ENCODE measurements at places on chromosomes 11 and 22.

- no peak for DNase-seq
These were observed 70.4 kb downstream of the MYO7A start for GRCh38 chr11:77198440-77198849.

DNA sequence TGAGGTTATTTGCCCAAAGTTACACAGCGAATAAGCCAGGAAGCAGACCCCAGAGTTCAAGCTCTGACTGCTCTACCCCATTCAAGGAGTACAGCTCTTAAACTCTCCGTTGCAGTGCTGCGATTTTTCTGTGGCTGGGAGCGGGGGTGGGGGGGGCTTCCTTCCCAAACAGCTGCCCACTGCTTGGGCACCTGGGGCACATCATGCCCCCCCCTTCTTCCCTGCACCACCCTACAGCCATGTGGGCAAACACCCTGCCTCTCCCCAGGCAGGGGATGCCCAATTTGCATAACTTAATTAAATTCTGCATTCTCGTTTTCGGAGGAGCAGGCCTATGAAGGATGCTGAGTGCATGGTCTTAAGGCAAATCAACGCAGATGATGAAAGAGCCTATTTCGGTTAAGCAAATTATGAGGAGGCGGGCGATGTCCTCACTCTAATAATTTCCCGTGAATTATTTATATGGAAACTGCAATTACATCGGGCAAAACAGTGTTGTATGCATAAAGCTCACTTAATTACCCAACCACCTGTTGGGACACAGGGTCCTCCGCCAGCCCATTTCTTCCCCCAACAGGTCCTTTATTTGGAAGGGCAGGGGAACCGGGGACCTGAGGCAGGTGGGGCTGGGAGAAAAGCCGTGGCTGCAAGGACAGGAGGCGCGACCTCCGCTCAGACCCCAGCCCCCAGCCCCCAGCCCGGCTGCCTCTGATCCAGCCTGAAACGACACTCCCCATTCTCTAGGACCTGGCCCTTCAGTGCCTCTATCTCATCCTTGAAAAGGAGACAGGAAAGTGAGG is 610.5 kb downstream of the BUD13 start:
- DNase-seq: no peak

DNA sequence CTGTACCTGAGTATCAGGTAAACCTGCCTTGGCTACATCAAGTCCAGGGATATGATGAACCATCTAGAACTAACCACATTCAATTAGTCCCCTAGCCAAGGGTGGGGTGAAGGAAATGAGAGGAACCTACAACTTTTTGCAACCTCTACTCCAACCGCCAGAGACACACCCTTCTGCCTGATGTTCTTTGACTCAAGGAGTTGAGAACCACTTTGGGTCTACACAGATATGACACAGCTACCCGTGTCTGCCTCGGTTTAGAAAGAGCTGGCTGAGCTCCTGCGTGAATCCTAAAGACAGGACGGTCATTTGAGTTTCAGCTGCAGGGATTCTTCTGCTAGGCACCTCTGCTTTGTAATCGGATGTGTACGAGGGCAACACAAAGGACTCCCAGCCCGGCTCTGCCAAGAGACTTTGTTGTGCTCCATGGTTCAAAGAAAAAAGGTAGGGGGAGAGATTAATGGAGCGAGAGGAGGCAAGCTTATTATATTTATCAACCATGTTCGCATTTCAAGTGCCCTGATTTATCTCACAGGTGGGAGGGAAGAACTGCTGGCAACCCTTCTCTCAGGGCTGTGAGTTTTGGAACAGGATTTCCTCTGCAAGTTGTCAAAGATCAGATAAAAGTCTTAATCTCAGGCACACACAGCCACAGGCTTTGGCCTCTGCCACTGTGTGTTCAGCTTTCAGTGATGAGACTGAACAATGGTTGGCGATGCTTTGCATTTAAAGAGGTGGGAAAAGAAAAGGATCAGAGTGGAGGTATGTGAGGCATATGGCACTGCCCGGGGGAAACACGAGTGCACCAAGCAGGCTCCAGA is 35.1 kb downstream of the FLI1 start:
- DNase-seq: no peak

DNA sequence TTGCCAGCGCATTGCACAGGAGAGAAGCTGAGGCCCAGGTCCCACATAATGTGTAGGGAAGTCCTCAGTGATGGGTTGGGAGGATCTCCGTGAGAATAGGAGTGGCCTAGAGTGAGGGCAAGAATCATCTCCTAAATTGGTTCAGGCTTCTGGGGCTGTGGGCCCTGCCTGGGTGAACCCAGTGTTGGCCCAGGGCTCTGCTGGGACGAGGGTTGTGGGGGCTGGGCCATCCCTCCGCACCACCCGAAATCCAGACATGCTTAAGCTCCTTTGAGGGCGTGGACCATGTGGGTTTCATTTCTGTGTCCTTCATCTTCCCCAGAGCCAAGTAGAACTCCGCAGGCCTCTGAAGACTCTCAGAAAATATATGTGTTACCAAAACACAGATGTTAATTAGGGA is 3.7 kb downstream of the MICALL1 start:
- no peak for DNase-seq

DNA sequence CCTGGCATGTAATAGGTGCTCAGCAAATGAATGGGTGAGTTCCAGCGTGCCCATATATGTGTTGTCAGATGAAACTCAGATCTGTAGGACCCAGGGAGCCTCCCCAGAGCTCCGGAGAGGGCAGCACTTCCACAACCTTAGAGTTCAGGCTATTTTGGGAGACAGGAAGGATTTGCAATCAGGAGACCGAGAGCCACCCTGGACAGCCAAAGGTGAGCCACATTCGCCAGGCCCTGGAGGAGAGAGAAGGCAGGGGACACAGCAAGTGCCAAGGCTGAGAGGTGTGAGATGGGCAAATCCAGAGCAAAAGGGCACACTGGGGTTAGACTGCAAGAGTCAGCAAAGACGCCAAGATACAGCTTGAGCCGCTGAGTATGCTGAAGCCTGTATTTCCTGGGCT is 66.4 kb downstream of the CD82 start:
- DNase-seq: no peak

DNA sequence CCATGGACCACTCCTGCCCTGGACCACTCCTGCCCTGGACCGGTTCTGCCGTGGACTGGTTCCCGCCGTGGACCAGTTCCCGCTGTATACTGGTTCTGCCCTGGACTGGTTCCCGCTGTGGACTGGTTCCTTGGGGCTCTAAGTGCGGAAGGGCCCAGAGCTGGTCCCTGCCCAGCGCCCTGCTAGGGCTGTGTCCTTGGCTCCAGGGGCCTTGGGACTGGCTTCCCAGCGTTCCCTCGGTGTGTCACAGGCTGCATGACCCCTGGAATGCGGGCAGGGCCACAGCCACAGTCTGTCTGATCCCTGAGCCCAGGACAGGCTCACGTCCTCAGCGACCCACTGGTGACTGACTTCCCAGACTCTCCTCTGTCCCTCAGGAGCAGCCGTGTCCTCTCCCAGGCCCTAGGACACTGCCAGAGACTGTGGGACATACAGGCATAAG is 412.2 kb downstream of the TBC1D22A start:
- DNase-seq: no peak

- no peak for DNase-seq
These were observed 228.2 kb upstream of the ZC3H12C start for GRCh38 chr11:109864834-109865547.

DNA sequence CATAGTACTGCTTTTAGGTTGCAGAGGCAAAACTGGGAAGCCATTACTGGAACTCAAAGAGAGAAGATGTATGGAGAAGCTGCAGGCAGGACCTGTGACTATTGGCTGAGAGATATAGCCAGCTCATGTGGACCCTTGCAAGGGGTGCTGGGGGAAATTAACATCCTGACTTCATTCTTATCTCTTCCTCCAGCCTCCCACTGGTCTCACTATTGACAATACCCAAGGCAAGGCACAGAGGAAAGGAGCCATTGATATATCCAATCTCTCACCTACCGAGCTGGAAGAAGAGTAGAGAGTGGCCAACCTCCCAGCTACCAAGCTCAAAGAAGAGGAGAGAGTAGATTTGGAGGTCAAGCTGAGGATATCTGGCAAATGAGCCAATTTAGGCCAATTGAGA is 36.8 kb upstream of the ZBED5 start:
- DNase-seq: no peak

DNA sequence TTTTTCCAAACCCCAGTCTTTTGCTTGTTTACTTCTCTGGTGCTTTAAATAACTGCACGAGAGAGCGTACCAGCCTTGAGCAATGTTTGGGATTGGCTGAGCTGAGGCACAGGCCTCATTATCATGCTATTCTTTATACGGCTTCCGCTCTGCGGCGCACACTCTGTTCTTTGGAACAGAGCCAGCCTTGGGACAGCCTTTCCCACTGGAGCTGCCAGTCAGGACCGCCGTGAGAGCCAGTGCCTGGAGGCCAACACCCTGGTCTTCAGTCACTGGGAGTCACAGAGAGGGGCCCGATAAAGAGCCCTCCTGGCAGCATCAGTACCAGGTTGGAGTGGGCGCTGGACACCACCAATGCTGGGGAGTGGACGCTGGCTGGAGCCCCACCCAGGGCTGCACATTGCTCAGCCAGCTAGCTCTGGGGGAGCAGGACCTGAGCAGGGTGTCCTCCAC is 125.6 kb downstream of the BCR start:
- no peak for DNase-seq

- no peak for DNase-seq
These were observed 17.8 kb downstream of the SGSM3 start for GRCh38 chr22:40388231-40388630.

- DNase-seq: no peak
These were observed 37.6 kb upstream of the DBX1 start for GRCh38 chr11:20197881-20198280.

GRCh38 chr11:10486161-10486840 is 31.2 kb downstream of the AMPD3 start:
- no peak for DNase-seq

DNA sequence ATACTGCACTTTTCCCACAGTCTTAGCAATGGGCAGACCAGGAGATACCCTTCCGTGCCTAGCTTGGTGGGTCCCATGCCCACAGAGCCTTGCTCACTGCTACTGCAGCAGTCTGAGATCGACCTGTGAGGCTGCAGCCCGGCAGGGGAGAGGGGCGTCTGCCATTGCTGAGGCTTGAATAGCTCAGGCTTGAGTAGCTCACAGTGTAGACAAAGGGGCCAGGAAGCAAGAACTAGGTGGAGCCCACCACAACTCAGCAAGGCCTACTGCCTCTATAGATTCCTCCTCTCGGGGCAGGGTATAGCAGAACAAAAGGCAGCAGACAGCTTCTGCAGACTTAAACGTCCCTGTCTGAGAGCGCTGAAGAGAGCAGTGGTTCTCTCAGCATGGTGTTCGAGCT is 118.1 kb downstream of the BARX2 start:
- no peak for DNase-seq

GRCh38 chr11:117878939-117879475 is 2.5 kb upstream of the FXYD6 start:
- DNase-seq: no peak

DNA sequence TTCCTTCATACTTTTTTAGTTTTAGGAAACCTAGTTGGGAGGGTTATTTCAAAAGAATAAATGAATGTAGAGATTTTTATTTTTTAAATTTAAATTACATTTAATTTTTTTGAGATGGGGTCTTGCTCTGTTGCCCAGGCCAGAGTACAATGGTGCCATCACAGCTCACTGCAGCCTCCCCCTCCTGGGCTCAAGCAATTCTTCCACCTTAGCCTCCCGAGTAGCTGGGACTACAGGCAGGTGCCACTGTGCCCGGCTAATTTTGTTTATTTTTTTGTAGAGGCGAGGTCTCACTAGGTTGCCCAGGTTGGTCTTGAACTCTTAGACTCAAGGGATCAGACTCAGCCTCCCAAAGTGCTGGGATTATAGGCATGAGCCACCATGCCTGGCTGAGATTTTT is 32.6 kb downstream of the ZNRF3 start:
- DNase-seq: no peak

DNA sequence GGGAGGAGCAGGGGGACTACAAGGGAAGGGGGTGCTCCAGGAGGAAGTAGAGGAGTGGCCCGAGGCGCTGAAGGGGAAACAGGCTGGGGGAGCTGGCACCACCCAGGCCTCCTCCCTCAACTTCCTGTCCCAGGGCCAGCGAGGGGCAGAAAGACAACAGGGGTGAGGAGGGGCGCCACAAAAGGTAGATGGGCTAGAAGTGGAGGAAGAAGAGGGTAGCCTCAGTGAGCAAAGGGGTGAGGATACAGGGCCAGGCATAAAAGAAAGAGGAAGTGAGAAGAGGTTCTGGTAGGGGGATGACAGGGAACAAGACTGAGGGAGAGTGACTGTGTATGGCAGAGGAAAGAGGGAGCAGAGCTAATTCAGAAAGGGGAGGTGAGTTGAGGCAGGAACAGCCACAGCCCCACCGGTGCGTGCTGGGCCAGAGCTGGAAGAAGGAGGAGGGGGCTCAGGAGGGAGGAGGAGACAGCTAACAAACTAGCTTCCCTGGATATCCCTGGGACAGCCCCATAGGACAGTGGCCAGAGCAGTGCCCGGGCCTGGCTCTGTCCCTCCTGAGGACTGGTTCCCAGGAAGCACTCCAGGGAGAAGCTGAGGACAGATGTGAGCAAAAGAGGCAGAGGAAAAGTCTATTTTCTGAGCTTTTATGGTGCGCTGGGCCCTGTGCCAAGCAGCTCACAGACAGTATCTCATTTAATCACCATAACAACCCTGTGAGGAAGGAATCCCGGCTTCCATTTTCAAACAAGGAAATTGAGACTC is 8.5 kb downstream of the DCHS1 start:
- no peak for DNase-seq

DNA sequence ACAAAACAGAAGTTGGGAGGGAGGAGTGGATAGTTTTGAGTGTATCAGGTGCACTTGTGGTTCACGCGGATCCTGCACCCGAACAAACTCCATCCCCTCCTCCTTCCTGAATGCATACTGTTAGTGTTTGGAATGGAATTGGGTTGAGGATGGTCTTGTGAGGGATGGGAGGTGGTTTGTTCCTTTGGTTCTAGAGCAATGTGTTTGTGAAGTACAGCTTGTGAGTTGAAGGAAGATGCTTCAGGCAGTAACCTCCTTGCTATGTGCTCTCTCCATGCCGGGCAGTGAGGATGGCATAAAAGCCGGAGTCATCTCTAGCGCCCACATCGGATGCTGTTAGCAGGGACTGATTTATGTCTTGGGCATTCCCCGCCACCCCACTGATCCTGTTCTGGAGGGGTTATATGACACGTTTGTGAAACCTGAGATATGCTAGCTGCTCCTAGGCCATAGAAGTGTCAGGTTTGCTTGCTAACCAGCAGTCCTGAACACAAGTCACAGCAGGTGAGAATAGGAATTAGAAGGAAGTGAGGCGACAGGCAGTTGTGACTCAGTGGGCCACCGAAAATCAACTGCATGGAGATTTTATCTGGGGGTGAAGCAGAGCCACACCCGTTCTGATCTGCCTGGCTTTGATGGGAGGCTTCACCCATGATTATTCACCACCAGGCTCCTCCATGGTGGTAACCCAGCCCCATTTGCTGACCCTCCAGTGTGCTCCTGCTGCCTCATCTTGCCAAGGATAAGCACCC is 2.2 kb downstream of the BCR start:
- DNase-seq: no peak

DNA sequence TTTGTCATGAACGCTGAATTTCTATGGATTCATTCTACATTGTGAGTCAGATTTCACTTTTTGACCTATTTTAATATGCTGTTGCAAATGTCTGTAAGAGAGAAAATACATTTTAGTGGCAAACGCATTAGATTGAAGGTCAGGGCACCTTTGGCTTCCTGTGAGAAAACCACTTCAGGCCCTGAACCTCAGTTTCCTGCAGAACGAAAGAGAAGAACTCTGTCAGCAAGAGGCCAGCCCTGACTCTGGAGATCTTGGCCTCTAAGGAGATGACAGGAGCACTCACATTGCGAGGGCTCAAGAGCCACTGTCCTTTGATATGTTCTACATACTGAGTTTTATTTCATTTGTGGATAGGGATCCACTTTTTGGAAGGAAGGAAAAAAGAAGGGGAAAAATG is 83.6 kb downstream of the KCNJ1 start:
- DNase-seq: no peak

Measured in left renal pelvis (tissue), 4 donors.